B cell (primary cell): ENCODE measurements at places on chromosomes 6 and 20. TPM values are rescaled to one million over a fixed set of nuclear protein-coding genes. Genes with fewer than 3 reads are reported as not detected.

The SMLR1 gene
- total RNA-seq = not detected in 2 replicates

The HLA-DQA2 gene
- total RNA-seq = 171 and 173 TPM in 2 replicates

The SPATS1 gene
- total RNA-seq = not detected in 2 replicates

The ANGPT4 gene
- total RNA-seq = not detected in 2 replicates

The NUP153 gene
- 70.5 and 74.6 TPM in 2 replicates for total RNA-seq
